NCI-H2107 (cell line): ENCODE measurements at places on chromosomes 1 and 21.

GRCh38 chr1:11134251-11134897 lies 34.7 kb upstream of the EXOSC10 start:
- DNase-seq, result no peak

DNA sequence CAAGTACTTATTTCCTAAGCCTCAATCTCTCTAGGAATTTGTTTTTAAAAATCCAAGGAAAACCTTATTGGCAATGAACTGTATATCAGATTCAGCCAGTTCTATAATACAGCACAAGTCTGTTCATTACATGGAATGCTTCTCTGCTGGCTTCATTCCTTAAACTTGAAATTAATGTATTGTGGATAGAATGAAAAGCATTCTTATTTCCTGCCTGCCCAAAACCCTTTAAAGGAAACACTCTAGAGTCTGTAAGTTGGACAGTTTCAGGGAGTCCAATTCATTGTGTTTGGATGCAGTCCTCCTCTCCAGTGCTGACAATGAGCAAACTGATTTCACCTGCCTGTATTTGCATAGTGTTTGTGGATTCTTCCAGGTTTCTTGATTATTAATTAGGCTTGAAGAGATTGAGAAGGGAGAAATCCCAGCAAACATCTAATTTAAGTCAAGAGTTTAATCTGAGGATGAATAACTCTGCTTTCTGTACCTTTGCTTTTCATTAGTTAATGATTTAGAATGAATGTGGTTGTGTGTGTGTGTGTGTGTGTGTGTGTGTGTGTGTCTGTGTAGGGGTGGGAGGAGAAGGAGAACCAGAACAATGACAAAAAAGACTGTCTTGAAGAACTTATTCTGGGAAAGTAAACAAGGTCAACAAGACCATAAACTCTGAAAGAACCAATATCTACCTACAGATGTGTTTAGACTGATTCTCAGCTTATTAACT lies 61.2 kb downstream of the CACHD1 start:
- DNase-seq, result no peak

- DNase-seq, result no peak
Measured at GRCh38 chr1:179632868-179633267, 41.2 kb downstream of the TDRD5 start.

- no peak for DNase-seq
Measured at GRCh38 chr1:109160071-109160840, 46.3 kb downstream of the ELAPOR1 start.

GRCh38 chr1:57272150-57272549 lies 151.7 kb downstream of the DAB1 start:
- no peak for DNase-seq
